T follicular helper cell (primary cell): ENCODE measurements at places on chromosomes 11 and 22.

DNA sequence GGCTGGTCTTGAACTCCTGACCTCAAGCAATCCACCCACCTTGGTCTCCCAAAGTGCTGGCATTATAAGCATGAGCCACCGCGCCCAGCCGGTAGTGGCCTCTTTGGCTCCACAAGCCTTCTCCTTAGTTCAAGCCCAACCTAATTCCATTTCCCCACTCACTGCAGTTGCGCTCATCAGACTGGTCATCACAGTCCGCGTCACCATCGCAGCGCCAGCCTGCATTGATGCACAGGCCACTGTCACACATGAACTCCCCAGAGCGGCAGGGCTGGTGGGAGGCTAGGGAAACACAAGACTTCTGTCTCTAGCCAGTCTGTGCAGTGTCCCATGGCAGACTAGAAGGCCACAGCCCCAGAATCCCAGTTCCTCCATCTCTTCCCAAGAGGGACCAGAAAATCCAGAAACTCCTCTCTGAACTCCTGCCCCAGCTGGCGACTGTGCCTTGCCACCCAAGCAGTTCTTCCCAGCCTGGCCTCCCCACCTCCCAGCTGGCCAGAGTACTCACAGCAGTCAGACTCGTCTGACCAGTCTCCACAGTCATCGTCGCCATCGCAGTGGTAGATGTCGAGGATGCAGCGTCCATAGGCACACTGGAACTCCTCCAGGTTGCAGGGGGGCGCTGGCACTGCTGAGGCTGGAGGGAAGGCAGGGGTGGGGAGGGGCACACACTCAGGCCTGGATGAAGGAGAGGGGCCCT is 19.8 kb downstream of the LRP4 start:
- no peak for DNase-seq

DNA sequence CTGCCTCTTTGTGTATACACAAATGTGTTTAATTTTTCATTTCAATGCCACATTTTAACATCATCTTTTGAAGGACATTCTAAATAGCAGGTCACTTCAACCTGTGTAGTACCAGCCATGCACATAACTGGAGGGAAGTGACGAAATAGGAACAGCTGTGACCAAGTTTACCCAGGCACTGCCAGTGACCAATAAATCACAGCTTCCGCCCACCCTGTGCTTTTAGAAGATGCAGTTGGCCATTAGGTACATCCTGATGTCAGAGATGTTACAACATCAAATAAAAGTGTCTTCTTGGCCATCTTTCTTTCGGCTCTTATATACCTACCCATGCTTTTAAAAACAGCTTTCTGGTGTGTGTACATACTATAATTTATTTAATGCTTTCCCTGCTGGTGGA is 7.8 kb downstream of the LDLRAD3 start:
- no peak for DNase-seq

DNA sequence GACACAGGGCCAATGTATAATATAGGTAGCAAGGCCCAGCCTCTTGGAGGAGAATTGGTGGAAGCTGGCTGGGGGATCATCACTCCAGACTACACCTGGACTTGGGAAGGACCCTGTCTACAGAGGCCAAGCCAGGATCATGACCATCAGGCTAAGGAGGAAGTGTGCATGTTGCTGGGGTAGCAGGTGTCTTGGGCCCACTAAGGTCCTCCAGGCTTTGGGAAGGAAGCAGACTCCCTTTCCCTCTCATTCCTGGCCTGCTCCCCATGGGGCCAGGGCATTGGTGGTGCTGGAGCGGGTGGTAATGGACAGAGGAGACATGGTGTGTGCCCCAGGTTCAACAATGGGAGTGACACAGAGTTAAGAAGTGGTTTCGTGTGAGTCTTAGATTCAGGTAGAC is 16.0 kb upstream of the TUB start:
- no peak for DNase-seq

GRCh38 chr11:28799316-28799715 is 691.1 kb downstream of the METTL15 start:
- no peak for DNase-seq

DNA sequence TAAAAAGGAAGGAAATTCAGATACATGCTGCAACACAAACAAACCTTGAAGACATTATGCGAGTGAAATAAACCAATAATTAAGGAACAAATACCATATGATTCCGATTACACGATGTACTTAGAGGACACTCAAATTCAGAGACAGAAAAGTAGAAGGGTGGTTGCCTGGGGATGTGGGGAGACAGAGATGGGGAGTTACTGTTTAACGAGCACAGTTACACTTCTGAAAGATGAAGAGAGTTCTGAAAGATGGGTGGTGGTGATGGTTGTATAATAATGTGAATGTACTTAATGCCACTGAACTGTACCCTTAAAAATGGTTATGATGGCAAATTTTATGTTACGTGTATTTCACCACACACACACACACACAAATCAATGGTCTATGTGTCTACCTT is 14.7 kb downstream of the ZBTB44 start:
- no peak for DNase-seq

- DNase-seq: no peak
These were observed 56.1 kb upstream of the NARS2 start for GRCh38 chr11:78630561-78631303.
